ENCODE measurements at places on chromosomes 7 and 10. TPM values are rescaled to one million over a fixed set of nuclear protein-coding genes. Genes with fewer than 3 reads are reported as not detected.

GRCh38 chr7:134108802-134109201, 18.3 kb upstream of the LRGUK start:
- H3K27ac ChIP-seq = no peak overlapping the region
- DNase-seq = no peak
- H3K4me3 ChIP-seq = no peak overlapping the region

DNA sequence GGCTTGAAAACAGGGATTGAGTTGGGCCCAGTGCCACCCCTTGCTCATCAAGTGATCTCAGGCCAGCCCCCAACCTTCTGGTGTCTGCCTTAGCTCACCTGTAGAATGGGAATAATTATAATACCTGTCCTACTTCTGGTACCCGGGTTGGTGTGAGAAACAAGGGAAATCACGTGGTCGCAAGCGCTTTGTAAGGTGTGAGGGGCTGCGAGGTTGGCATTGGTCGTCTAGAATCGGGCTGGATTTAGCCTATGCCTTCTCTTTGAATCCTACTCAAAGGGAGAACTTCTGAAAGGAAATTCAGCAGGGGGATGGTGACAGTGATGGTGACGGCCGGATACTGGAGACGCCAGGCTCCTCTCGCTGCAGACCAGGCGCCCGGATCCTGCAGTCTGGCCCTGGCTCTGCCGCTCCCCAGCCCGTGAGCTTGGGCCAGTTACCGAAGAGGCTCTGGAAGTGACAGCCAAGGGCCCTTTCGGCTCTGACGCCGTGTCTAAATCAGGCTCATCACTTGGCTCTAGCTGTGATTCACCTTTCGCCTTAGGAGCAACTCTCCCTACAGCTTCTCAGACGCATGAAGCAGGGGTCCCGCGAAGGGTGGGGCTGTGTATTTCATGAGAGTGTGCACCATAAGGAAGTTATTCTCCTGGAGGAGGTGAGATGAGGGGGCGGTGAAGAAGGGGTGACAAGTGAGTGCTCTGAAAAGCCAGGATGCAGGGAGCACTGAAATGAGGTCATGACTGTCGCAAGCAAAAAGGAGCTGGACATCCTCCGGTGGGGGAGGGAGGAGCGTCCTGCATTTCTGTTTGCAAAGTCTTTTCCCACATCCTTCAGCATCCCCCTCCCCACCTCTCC, 4.0 kb upstream of the CREB5 start:
- H3K36me3 ChIP-seq = no peaks in the 10 kb centered on the region
- peaks cover 50% of the 10 kb centered on the region for H3K27me3 ChIP-seq
- H3K4me3 ChIP-seq = no peak overlapping the region
- H3K27ac ChIP-seq = no peak overlapping the region

- H3K4me3 ChIP-seq = no peak overlapping the region
- no peaks in the 10 kb centered on the region for H3K4me1 ChIP-seq
- no peaks in the 10 kb centered on the region for H3K27me3 ChIP-seq
- DNase-seq = no peak
- H3K36me3 ChIP-seq = no peaks in the 10 kb centered on the region
These were observed 1167.0 kb downstream of the SORCS3 start for GRCh38 chr10:105807935-105808587.

DNA sequence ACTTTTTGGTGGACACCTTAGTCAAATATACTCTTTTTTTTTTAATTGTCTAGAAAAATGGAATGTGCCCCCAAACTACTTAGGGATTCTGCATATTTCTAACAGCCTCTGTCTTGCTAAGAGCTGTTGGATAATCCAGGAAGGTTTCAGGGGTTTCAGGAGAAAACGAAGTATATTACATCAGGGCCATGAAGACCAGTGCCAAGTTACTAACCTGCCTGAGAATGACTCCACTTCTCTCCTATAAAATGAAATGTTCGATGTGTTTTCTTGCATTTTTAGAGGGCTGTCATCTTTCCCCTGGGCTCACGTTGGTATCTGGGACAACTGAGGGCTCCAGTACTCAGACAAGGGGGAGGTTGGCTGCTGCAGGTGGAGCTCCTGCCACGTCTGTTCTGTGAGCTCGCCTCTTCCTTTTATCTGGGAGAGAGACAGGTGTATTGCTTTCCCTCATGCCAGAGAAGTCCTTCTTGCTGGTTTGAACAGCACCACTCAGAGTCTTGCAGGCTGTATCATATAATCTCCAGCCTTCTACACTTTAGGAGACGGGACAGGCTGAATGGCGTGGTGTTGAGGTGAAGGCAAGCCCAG, 71.3 kb downstream of the CAMK1D start:
- no peak overlapping the region for H3K4me3 ChIP-seq
- no peaks in the 10 kb centered on the region for H3K27me3 ChIP-seq
- H3K4me1 ChIP-seq = peaks cover 11% of the 10 kb centered on the region
- no peak overlapping the region for H3K27ac ChIP-seq
- DNase-seq = no peak

Gene PDZD7
- 1.7 TPM for total RNA-seq
